Naive thymus-derived CD8-positive, alpha-beta T cell (primary cell): ENCODE measurements at places on chromosomes 7 and 10. TPM values are rescaled to one million over a fixed set of nuclear protein-coding genes. Genes with fewer than 3 reads are reported as not detected.

RNF32 gene
- total RNA-seq, result not detected

FKBP6 gene
- total RNA-seq, result not detected

MACC1 gene
- 0.18 TPM for total RNA-seq

OPN4 gene
- not detected for total RNA-seq

CNPY1 gene
- not detected for total RNA-seq

CACNA2D1 gene
- not detected for total RNA-seq

MOGAT3 gene
- total RNA-seq, result not detected

DNA sequence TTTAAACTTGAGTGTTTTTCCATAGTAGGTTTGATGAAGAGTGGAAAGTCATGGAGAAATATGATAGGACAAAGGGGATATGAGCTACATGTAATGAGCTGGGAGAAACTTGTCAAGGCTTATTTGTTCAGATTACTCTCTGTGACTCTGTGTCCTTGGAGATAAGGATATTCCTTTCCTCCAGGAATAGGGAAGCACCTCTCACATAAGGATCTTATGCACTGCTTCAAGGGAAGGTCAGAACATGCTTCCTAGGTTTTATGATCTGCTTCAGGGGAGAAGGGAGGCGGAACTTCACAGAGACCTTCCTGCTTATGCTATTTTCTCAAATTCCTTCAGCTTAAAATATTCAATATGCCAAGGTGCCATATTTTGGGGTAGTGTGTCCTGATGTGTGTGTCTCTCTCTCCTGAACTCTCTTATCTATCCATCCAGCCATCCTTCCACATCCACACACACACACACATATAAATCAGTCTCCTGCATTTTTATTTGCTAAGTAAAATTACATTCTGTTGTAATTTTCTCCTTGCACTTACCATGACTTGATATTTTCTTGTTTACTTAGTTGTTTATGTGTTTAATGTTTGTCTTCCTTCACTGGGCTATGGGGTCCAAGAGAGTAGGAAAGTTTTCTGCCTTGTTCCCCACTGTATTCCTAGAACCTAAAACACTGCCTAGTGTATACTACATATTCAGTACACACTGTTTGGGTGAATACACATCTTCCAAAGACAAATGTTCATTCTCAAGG lies 26.4 kb downstream of the ARL4A start:
- no peak for DNase-seq
- peaks cover 25% of the 10 kb centered on the region for H3K4me1 ChIP-seq
- H3K4me3 ChIP-seq, result no peak overlapping the region
- H3K27me3 ChIP-seq, result no peaks in the 10 kb centered on the region
- H3K27ac ChIP-seq, result no peak overlapping the region

DNA sequence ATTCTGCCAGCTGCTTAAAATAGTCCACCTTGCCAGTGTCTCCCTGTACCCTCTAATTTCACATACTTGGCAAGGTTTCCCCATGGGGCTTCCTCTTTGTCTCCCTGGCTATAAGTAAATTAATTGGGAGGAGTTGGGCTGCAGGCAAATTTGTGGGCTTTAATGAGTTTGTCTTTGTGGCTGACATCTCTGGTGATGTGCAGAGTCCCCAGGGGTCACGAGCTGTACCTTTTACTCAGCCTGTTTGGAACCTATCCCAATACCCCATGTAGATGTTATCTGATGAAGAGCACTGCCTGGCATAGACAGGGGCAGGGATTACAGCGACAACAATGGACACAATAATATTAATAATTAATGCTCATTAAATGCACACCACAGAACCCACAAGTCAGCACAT lies 132.5 kb downstream of the SLIT1 start:
- H3K27me3 ChIP-seq, result peaks cover 2% of the 10 kb centered on the region
- no peaks in the 10 kb centered on the region for H3K36me3 ChIP-seq
- no peak overlapping the region for H3K4me3 ChIP-seq
- peaks cover 4% of the 10 kb centered on the region for H3K4me1 ChIP-seq

- H3K4me3 ChIP-seq, result no peak overlapping the region
- H3K4me1 ChIP-seq, result no peaks in the 10 kb centered on the region
- H3K36me3 ChIP-seq, result no peaks in the 10 kb centered on the region
- no peak for DNase-seq
- H3K27me3 ChIP-seq, result peaks cover 2% of the 10 kb centered on the region
- no peak overlapping the region for H3K27ac ChIP-seq
These were observed 116.9 kb downstream of the WDR37 start for GRCh38 chr10:1173091-1173490.

- H3K27me3 ChIP-seq, result no peaks in the 10 kb centered on the region
- no peak overlapping the region for H3K27ac ChIP-seq
- DNase-seq, result no peak
- no peaks in the 10 kb centered on the region for H3K4me1 ChIP-seq
- H3K4me3 ChIP-seq, result no peak overlapping the region
These were observed 252.6 kb downstream of the SORCS3 start for GRCh38 chr10:104893701-104894100.

DNA sequence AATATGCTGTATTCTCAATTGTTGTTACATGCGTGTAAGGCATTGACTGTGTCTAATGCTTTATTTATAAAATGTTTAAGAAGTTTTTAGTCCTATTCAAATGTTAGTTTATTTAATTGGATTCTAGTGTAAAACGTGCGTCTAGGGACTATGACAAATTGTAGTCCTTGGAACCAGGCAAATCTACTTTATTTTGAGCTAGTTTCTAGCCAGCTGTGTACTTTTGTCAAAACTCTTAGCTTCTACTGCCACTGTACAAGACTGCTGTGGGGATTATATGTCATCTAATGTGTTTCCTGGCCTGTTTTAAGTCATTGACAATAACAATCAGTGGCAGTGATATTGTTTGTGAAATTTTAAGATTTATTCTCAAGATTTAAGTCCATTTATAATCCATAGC lies 220.5 kb upstream of the SEMA3D start:
- H3K27ac ChIP-seq, result no peak overlapping the region
- H3K4me3 ChIP-seq, result no peak overlapping the region
- H3K36me3 ChIP-seq, result no peaks in the 10 kb centered on the region
- DNase-seq, result no peak
- H3K4me1 ChIP-seq, result no peaks in the 10 kb centered on the region
- H3K27me3 ChIP-seq, result no peaks in the 10 kb centered on the region

DNA sequence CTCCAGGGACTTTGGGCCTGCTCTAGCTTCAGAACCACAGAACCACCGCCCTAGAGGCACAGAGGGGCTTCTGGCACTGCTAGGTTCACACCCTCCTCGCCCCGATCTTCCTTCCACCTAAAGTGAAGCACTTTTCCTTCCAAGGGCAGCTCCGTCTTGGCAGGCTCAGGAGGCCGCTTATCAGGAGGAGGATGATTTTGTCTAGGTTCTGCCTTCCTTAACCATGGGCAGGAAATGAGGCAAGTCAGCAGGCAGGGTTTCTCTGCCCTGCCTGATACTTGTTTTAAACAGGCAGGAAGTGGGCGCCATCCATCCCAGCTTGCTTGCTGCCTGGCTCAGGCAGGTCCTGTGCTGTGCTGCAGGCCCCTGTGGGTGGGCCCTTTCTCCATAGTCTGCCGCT lies 8.3 kb upstream of the ATP6V0E2 start:
- peak overlapping the region; percentile 99 for H3K27ac ChIP-seq
- no peaks in the 10 kb centered on the region for H3K36me3 ChIP-seq
- H3K4me1 ChIP-seq, result peaks cover 99% of the 10 kb centered on the region
- peak overlapping the region; percentile 77 for H3K4me3 ChIP-seq

DNA sequence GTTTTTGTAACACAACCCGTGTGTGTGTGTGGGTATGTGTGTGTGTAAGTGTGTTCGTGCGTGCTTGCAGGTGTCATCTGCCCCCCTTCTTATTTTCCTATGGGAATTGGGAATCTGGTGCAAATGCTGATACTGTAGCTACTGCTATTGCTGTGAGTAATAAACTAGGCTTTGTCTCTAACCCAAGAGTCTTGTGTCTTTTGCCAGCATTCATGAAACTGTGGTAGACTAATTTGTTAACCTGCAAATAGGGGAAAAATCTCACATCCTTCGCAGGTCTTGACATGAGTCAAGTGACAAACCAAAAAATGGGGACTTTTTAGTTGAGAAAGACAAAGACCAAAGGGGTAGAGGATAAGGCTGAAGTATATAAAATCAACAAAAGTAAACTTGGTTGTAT lies 57.9 kb upstream of the FAM133B start:
- peaks cover 51% of the 10 kb centered on the region for H3K4me1 ChIP-seq
- no peak overlapping the region for H3K4me3 ChIP-seq
- H3K27ac ChIP-seq, result peak overlapping the region; percentile 53
- no peak for DNase-seq
- H3K36me3 ChIP-seq, result no peaks in the 10 kb centered on the region

DNA sequence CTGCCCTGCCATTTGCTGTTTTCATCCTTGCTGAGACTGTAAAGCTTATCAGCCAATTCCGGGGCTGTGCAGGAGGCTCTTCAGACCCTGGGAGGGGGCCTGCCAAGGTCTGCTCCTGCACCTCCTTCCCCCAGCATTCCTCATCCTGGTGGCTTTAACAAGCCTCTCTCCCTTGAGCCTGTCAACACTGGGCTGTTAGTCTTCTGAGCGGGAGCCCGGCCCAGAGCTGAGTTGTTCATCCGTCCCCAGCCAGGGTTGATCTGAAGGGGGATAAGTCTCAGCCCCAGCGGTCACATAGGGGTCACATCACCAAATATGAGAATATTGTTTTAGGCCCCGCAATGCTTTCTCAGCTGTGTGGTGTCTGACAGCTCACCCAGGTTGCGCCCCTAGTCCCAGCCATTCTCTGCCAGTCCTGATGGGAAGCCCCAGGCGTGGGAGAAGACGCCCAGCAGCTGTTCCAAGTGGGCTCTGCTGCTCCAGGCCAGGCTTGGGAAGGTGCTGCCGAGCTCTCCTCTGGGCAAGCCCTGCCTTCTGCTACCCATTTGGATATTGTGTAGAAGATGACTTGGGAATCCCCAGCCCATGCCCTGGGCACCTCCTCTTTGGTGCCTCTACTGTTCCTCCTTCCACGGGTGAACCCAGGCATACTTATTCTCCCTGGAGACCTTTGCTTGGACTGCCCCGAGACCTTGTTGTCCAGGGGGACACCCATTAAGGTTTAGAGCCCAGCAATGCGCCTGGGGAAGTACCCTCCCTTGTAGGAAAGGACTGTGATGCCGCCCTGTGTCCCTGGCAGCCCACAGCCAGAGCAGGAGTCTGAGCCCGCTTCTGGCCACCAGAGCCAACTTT lies 23.5 kb upstream of the TRIM8 start:
- H3K4me1 ChIP-seq, result peaks cover 1% of the 10 kb centered on the region
- DNase-seq, result no peak
- H3K27ac ChIP-seq, result no peak overlapping the region
- H3K4me3 ChIP-seq, result no peak overlapping the region
- peaks cover 25% of the 10 kb centered on the region for H3K36me3 ChIP-seq

DNA sequence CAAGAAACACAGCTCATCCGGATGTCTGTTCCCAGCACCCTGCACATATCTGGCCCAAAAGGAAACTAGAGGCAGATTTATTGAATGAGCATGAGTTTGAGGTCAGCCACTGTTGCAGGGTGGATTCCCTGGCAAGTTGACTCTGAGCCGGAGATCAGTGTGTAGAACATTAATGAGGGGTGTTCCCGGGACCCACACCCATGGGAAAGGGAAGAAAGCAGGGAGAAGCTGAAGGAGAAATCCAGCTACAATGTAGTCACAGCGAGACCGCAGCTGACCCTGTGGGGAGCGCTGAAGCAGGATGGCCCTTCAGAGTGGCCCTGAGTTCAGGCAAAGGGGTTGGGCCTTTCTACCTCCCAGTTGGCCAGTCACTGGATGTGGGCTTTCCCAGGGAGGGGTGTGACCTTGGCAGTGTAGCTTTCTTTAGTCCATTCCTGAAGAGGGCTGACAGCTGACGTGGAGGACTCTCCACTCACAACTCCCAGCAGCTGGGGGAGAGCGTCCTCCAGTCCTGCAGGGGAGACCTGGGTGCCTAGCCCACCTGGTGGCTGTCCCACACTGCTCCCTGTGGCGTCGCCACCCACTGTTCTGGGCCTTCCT lies 324.2 kb upstream of the ZMIZ1 start:
- no peak for DNase-seq
- no peak overlapping the region for H3K27ac ChIP-seq
- no peaks in the 10 kb centered on the region for H3K36me3 ChIP-seq

- H3K27me3 ChIP-seq, result no peaks in the 10 kb centered on the region
- no peak overlapping the region for H3K27ac ChIP-seq
- DNase-seq, result no peak
- no peak overlapping the region for H3K4me3 ChIP-seq
These were observed 215.3 kb upstream of the ZNF32 start for GRCh38 chr10:43863859-43864591.

DNA sequence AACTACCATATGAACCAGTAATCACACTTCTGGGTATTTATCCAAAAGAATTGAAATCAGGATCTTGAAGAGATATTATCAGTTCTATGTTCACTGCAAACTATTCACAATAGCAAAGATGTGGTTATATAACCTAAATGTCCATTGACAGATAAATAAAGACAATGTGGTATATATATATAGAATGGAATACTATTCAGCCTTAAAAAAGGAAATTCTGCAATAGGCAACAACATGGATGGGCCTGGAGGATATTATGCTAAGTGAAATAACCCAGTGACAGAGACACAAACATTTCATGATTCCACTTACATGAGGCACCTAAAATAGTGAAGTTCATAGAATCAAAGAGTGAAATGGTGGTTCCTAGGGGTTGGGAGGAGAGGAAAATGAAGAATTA lies 90.6 kb upstream of the CDK1 start:
- no peaks in the 10 kb centered on the region for H3K27me3 ChIP-seq
- no peak for DNase-seq
- H3K27ac ChIP-seq, result no peak overlapping the region
- H3K4me1 ChIP-seq, result no peaks in the 10 kb centered on the region

DNA sequence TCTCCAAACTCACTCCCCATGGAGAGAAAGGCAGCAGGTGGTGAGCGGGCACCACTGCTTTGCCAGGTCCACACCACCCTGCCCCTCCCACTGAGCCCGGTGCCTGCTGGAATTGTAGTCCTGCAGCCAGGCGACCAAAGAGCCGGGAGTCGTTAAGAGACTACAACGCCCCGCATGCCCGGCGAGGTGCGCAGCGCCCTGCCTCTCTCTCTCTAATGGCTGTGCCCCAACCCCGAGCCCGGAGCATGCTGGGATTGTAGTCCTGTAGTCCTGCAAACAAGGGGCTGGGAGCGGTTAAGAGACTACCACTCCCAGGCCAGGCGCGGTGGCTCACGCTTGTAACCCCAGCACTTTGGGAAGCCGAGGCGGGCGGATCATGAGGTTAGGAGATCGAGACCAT lies 8.1 kb upstream of the ZNF727 start:
- no peak overlapping the region for H3K4me3 ChIP-seq
